Adrenal gland (tissue), 19 donors: ENCODE measurements at places on chromosomes 3 and 15. TPM values are rescaled to one million over a fixed set of nuclear protein-coding genes. Genes with fewer than 3 reads are reported as not detected.

C3orf85 gene
- polyA plus RNA-seq, result not detected

TRIM42 gene
- not detected for polyA plus RNA-seq

EPHA3 gene
- polyA plus RNA-seq, result 0.47 TPM

PRR23A gene
- polyA plus RNA-seq, result not detected

KCTD6 gene
- polyA plus RNA-seq, result 19.9 TPM

NCKIPSD gene
- 15.7 TPM for polyA plus RNA-seq

SLC22A13 gene
- 0.16 TPM for polyA plus RNA-seq

CCDC54 gene
- polyA plus RNA-seq, result not detected

TTLL13 gene
- polyA plus RNA-seq, result 0.20 TPM

GABRR3 gene
- not detected for polyA plus RNA-seq

GNAT1 gene
- polyA plus RNA-seq, result not detected

CDCP1 gene
- polyA plus RNA-seq, result 0.40 TPM

ST6GAL1 gene
- polyA plus RNA-seq, result 7.2 TPM

MUC20 gene
- polyA plus RNA-seq, result 16.6 TPM

ARPIN gene
- polyA plus RNA-seq, result 5.6 TPM

SLC22A14 gene
- 0.32 TPM for polyA plus RNA-seq

KLHL6 gene
- polyA plus RNA-seq, result 0.34 TPM

SLC24A5 gene
- 0.34 TPM for polyA plus RNA-seq

KLHL40 gene
- not detected for polyA plus RNA-seq
